ENCODE measurements at places on chromosomes 1 and 21.
A peak's percentile ranks its signal among the peaks of the same experiment; 100 is the strongest.

- DNase-seq, result no peak
These were observed 93.8 kb upstream of the COL6A1 start for GRCh38 chr21:45887788-45888187.

- peak; percentile 78 for DNase-seq
These were observed 103.0 kb downstream of the KIAA0319L start for GRCh38 chr1:35454176-35454575.

DNA sequence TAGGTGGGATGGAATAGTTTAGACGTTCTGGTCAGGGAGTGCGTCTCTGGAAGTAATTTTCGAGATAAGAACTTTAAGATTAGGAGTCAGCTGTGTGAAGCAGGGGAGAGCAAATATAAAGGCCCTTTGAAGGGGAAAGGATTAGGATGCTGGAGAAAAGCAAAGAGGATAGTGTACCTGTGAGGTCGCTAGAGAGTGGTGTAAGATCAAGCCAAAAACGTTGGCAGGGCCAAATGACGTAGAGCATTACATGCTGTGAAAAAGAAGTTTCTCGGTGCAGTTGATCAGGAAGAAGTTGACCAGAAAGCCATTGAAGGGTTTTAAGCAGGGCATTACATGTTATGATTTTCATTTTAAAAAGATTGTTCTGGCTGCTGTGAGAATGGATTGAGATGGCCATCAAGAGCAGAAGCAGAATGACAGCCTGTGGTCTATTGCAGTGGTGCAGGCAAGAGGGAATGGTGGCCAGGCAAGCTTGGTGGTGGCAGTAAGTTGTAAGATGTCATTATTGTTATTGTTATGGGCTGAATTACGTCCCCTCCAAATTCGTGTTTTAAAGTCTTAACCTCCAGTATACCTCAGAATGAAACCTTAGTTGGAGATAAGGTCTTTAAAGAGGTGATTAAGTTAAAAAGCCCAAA, 113.6 kb upstream of the KIF26B start:
- DNase-seq, result no peak

DNA sequence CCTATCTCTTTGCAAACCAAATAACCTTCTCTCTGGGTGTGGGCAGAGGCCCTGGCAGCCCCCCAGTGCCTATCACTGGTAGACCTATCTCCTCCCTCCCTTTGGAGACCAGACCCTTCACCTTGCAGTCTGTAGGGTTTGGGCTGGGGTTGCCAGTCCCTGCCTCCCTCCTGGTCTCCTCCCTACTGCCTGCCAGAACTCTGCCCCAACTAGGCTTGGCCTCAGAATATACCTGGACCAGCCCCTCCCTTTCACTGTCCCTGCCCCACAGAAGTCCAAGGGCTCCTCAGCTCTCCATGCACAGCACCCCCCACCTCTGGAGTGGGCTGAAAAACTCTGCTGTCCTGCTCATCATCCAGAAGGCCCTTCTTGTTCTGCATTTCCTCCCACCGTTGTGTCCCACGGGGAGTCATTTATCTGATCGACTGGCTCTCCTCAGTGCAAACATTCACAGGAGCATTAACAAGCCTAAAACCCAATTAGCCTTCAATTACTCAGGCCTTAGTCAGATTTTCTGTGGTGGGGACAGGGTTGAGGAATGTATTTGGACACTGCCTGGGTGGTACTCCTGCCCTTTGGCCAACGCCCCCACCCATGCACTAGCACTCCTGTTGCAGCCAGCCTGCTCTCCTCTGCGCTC, 27.7 kb upstream of the DMBX1 start:
- no peak for DNase-seq

GRCh38 chr21:25170681-25171080, 436.6 kb downstream of the MRPL39 start:
- no peak for DNase-seq

DNA sequence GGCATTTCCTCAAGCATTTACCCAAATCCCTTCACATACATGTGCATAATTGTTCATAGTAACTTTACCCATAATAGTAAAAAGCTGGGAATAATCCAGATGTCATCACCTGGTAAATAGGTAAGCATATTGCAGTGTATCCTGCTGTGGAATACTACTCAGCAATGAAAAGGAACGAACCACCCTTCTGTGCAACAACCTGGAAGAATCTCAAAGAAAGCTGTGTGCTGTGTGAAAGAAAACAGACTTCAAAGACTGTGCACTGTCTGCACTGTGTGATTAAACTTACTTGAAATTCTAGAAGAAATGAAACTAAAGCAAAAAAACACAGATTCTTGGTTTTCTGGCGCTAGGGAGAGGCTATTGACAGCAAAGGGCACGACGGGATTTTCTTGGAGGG, 13.5 kb downstream of the TFF2 start:
- DNase-seq, result no peak

DNA sequence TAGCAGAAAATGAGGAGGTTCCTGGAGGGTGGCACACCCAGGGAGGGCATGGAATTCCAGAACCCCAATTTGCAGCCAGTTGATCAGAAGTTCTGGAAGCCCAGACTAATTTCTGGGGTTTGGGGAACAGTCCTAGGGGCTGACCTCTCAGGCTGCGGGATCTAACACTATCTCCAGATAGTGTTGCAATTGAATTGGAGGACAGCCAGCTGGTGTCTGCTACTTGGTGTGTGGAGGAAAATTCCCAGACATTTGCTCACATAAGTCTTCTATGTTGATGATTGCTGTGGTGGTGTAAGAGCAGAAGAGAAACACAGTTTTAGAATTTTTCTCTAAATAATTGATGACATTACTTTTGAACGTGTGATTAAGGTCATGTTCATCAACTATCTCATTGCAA, 154.3 kb upstream of the RNPC3 start:
- no peak for DNase-seq

GRCh38 chr1:243325305-243325890, 69.6 kb downstream of the SDCCAG8 start:
- DNase-seq, result peak; percentile 62
